Activated CD4-positive, alpha-beta memory T cell treated with anti-CD3 and anti-CD28 coated beads, Interleukin-2, amount 10 ng/mL, durations not matched to agents 7 days and 5 days (primary cell): ENCODE measurements at places on chromosomes 2 and 18. TPM values are rescaled to one million over a fixed set of nuclear protein-coding genes. Genes with fewer than 3 reads are reported as not detected.

HOXD1 gene
- not detected for total RNA-seq

MC5R gene
- not detected for total RNA-seq

UGT1A1 gene
- not detected for total RNA-seq

PKP4 gene
- 33.8 TPM for total RNA-seq

RUFY4 gene
- total RNA-seq, result 2.1 TPM

IL1RL1 gene
- total RNA-seq, result 0.71 TPM

TGFA gene
- not detected for total RNA-seq

- no peaks in the 10 kb centered on the region for H3K27me3 ChIP-seq
- H3K4me1 ChIP-seq, result peaks cover 81% of the 10 kb centered on the region
- peak overlapping the region; percentile 81 for H3K27ac ChIP-seq
- peaks cover 16% of the 10 kb centered on the region for H3K36me3 ChIP-seq
- DNase-seq, result no peak
- H3K4me3 ChIP-seq, result peak overlapping the region; percentile 47
Observed at GRCh38 chr2:136324966-136325365, 207.0 kb upstream of the CXCR4 start.

- H3K4me3 ChIP-seq, result no peak overlapping the region
- H3K4me1 ChIP-seq, result no peaks in the 10 kb centered on the region
Observed at GRCh38 chr2:11546072-11546471, 12.2 kb downstream of the GREB1 start.

DNA sequence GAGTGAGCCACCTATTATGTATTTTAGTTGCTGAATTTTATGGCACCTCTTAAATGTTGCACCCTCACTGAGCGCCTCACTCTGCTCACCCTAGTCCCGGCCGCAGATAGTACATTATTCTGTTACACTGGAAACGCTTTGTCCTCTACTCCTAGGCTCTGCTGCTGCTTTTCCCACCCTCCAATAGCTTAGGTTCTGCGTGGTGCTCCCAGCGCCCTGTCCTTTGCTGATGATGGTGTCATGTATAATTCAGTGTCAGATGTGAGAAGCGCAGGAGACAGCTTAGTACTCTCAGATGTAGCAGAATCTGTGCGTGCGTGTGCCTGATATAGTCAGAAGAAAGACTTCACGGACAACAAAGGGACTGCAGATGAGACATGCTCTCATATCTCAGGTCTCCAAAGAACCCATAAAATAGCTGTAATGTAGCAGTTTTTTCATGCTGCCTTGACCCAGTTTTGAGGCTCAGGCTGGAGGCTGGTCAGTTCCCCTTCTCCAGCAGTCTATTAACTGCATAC is 1.4 kb upstream of the REEP1 start:
- peaks cover 78% of the 10 kb centered on the region for H3K27me3 ChIP-seq
- peaks cover 14% of the 10 kb centered on the region for H3K4me1 ChIP-seq
- no peak overlapping the region for H3K4me3 ChIP-seq
- no peak for DNase-seq
- no peak overlapping the region for H3K27ac ChIP-seq

DNA sequence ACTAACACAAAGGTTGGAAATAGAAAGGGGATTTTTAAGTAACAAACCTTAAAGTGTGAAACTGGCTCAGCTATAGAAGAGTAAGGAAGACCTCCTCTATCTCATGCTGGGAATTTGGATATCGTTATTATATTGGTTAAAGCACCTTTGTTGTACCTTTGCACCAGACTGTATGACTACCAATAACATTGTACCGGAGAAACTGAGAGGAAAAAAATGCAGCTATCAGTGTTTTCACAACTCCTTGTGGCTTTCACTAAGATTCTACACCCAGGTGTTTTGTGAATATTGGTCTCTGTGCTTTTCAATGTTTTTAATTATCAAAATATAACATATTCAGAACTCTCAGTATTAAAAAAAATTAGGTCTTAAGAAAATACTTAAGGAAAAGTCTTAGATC is 48.7 kb downstream of the DTNB start:
- no peaks in the 10 kb centered on the region for H3K27me3 ChIP-seq
- DNase-seq, result no peak
- H3K4me1 ChIP-seq, result no peaks in the 10 kb centered on the region
- no peak overlapping the region for H3K4me3 ChIP-seq
- peaks cover 33% of the 10 kb centered on the region for H3K36me3 ChIP-seq

DNA sequence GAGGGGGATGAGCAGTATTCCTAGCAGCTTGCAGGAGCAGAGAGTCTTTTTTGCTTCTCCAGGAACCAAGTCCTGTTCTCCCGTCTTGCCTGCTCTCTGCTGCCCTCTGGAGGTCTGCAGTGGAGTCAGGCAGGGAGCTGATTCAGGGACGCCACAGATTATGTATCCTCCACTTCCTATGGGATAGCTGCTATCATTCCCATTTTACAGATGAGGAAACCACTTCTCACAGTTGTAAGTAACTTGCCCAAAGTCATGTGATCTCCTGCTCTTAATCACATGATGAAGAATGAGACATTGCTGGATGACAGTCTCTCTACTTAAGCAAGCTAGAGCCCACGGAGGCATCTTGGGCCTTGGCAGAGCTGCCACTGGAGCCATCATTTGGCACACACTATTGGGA is 8.3 kb downstream of the SLC4A5 start:
- no peaks in the 10 kb centered on the region for H3K36me3 ChIP-seq
- H3K27ac ChIP-seq, result no peak overlapping the region
- no peaks in the 10 kb centered on the region for H3K27me3 ChIP-seq
- DNase-seq, result peak; percentile 76
- no peak overlapping the region for H3K4me3 ChIP-seq
- H3K4me1 ChIP-seq, result no peaks in the 10 kb centered on the region

- no peak overlapping the region for H3K4me3 ChIP-seq
- H3K27me3 ChIP-seq, result no peaks in the 10 kb centered on the region
- H3K27ac ChIP-seq, result no peak overlapping the region
- DNase-seq, result no peak
- H3K4me1 ChIP-seq, result no peaks in the 10 kb centered on the region
Observed at GRCh38 chr2:149021271-149021719, 17.2 kb upstream of the LYPD6B start.

DNA sequence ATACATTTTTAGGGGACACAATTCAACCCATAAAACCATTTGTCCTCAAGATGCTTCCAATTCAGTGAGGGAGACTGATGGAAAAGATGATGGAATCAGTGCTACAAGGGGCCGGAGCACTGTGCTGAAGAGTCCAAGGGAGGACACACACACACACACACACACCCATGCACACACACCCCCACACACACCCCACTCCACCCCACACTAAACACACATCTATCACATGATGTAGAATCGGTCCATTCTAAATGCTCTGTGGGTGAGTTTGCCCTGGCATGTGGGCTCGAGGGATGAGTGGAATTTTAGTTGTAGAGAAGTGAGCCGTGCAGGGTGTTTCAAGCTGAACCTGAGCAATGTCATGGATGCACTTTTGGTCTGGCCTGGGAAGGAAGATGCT is 41.1 kb downstream of the PRKCE start:
- H3K27ac ChIP-seq, result no peak overlapping the region
- no peaks in the 10 kb centered on the region for H3K4me1 ChIP-seq
- no peak for DNase-seq
- H3K4me3 ChIP-seq, result no peak overlapping the region
- H3K27me3 ChIP-seq, result no peaks in the 10 kb centered on the region

GRCh38 chr2:162174746-162175145 is 22.7 kb upstream of the GCG start:
- H3K36me3 ChIP-seq, result no peaks in the 10 kb centered on the region
- H3K4me3 ChIP-seq, result no peak overlapping the region
- no peak overlapping the region for H3K27ac ChIP-seq
- H3K27me3 ChIP-seq, result peaks cover 14% of the 10 kb centered on the region
- no peak for DNase-seq

DNA sequence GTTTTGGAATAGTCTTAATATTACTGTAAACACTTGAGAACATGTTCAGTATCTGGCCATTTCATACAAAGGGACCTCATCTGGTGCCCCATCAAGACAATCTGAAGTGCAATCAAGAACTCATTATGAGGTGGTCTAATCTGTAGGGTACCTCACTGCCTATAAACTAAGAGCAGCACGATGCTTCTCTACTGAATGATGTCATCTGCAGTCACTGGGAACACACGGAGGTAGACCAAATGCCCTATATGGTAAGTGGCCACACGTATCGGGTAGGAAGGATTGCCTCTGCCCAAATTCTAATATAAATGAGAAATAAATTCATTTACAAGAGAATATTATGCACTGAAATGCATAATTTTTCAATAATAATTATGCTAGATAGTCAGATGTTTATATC is 90.4 kb downstream of the SLC8A1 start:
- no peak overlapping the region for H3K4me3 ChIP-seq
- H3K4me1 ChIP-seq, result no peaks in the 10 kb centered on the region
- no peaks in the 10 kb centered on the region for H3K36me3 ChIP-seq
- H3K27ac ChIP-seq, result no peak overlapping the region
- no peak for DNase-seq

- H3K36me3 ChIP-seq, result peaks cover 17% of the 10 kb centered on the region
- H3K27me3 ChIP-seq, result no peaks in the 10 kb centered on the region
- no peak for DNase-seq
- no peak overlapping the region for H3K4me3 ChIP-seq
Observed at GRCh38 chr2:97819754-97820153, 106.4 kb downstream of the ZAP70 start.

- H3K27me3 ChIP-seq, result no peaks in the 10 kb centered on the region
- H3K27ac ChIP-seq, result no peak overlapping the region
- DNase-seq, result no peak
- H3K36me3 ChIP-seq, result no peaks in the 10 kb centered on the region
- no peak overlapping the region for H3K4me3 ChIP-seq
- no peaks in the 10 kb centered on the region for H3K4me1 ChIP-seq
Observed at GRCh38 chr2:205343103-205343502, 339.2 kb upstream of the NRP2 start.

- no peaks in the 10 kb centered on the region for H3K27me3 ChIP-seq
- DNase-seq, result no peak
- H3K4me3 ChIP-seq, result no peak overlapping the region
- H3K4me1 ChIP-seq, result no peaks in the 10 kb centered on the region
- H3K36me3 ChIP-seq, result no peaks in the 10 kb centered on the region
- H3K27ac ChIP-seq, result no peak overlapping the region
Observed at GRCh38 chr2:120794716-120795115, 59.0 kb downstream of the GLI2 start.

DNA sequence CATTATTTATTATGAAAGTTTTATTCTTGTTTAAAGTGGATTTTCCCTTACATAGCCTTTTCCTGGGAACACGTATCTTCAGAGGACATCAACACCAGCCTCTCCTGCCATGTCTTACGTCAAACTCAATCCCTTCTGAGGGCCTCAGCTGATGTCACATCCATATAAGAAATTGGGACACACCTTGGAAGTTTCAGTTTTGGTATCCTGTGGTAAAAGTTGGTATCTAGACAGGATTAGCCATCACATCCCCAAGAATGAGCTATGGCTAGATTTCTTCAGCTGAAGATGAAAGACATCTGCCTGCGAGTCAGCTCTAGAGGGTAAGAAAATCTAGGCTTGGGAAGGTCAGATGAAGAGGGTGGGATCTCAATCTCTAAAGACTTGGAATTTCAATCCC is 75.8 kb upstream of the ZNF516 start:
- H3K27me3 ChIP-seq, result peaks cover 14% of the 10 kb centered on the region
- H3K4me3 ChIP-seq, result no peak overlapping the region
- no peak overlapping the region for H3K27ac ChIP-seq
- DNase-seq, result no peak

- H3K27ac ChIP-seq, result no peak overlapping the region
- no peaks in the 10 kb centered on the region for H3K27me3 ChIP-seq
- no peaks in the 10 kb centered on the region for H3K4me1 ChIP-seq
Observed at GRCh38 chr2:187390891-187391290, 57.2 kb downstream of the CALCRL start.

- H3K4me1 ChIP-seq, result no peaks in the 10 kb centered on the region
- H3K36me3 ChIP-seq, result peaks cover 10% of the 10 kb centered on the region
- H3K4me3 ChIP-seq, result no peak overlapping the region
- no peak overlapping the region for H3K27ac ChIP-seq
Observed at GRCh38 chr2:15191789-15192188, 369.3 kb downstream of the NBAS start.

- H3K4me1 ChIP-seq, result peaks cover 41% of the 10 kb centered on the region
- peaks cover 5% of the 10 kb centered on the region for H3K36me3 ChIP-seq
- DNase-seq, result no peak
Observed at GRCh38 chr2:101762451-101763171, 65.1 kb downstream of the MAP4K4 start.

DNA sequence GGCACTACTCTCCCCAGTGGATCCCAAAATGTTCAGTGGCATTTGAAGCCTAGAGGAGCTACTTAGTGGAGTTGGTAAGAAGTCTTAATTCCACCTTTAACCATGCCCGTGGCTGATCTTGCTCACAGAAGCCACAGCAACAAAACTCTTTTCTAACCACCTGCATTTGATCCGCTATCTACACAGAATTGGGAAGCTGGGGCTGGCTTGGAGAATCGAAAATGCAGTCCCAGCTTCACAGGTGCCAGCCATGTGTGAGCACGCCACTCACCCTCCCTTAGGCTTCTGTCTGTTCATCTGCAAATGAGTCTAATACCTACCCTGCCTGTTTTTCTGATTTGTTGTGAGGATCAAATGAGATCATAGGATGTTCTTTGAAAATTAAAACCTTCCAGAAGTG is 182.6 kb downstream of the BCL11A start:
- H3K4me3 ChIP-seq, result no peak overlapping the region
- no peak for DNase-seq
- H3K36me3 ChIP-seq, result no peaks in the 10 kb centered on the region

DNA sequence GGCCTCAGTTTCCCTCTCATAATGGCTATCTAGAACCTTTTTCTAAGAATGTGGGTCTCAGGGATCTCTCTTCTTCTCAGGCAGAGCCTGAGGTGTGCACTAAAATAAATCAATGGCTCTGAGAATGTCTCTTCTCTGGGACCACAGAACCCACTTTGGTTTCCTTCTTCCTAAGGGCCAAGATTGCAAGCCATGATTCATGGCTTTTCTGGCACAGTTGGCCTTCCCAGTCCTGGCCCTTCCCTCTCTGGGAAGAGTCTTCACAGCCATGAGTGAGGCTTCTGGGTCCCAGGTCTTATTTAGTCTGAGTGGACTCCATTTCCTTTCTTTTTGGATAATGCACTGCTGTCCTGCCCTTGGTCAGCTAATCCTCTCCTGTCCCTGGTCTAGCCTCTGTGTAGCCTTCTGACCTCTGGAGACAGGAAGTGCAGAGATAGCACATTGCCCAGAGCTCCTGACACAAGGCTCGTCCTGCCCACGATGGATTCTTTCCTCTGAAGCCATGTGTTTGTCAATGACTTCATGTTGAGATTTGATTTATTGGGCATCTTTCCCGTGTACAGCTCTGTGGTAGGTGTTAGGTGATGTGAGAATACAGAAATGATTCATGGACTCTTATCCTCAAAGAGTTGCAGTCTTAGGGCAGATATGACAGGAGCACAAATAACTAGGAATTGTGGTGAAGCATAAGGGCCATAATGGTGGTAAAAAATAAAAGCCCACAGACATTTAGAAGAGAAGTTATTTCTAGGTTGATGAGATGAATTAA is 245.0 kb downstream of the CLIP4 start:
- no peaks in the 10 kb centered on the region for H3K4me1 ChIP-seq
- no peak for DNase-seq
- no peak overlapping the region for H3K4me3 ChIP-seq
- H3K36me3 ChIP-seq, result no peaks in the 10 kb centered on the region
- H3K27me3 ChIP-seq, result peaks cover 25% of the 10 kb centered on the region

- peaks cover 1% of the 10 kb centered on the region for H3K27me3 ChIP-seq
- DNase-seq, result no peak
- H3K4me1 ChIP-seq, result no peaks in the 10 kb centered on the region
- no peaks in the 10 kb centered on the region for H3K36me3 ChIP-seq
- no peak overlapping the region for H3K4me3 ChIP-seq
- H3K27ac ChIP-seq, result no peak overlapping the region
Observed at GRCh38 chr18:10604182-10604581, 78.4 kb downstream of the NAPG start.

GRCh38 chr18:8298186-8298585 is 311.1 kb upstream of the RAB12 start:
- H3K36me3 ChIP-seq, result no peaks in the 10 kb centered on the region
- no peak for DNase-seq
- no peak overlapping the region for H3K4me3 ChIP-seq
- no peaks in the 10 kb centered on the region for H3K4me1 ChIP-seq
